ENCODE measurements at places on chromosomes 11 and 22.

- DNase-seq = no peak
These were observed 1.5 kb downstream of the SERPINH1 start for GRCh38 chr11:75563501-75563977.

GRCh38 chr22:22684580-22685561, 40.5 kb downstream of the GGTLC2 start:
- DNase-seq = no peak

GRCh38 chr11:8720352-8720751, 37.8 kb downstream of the RPL27A start:
- no peak for DNase-seq

DNA sequence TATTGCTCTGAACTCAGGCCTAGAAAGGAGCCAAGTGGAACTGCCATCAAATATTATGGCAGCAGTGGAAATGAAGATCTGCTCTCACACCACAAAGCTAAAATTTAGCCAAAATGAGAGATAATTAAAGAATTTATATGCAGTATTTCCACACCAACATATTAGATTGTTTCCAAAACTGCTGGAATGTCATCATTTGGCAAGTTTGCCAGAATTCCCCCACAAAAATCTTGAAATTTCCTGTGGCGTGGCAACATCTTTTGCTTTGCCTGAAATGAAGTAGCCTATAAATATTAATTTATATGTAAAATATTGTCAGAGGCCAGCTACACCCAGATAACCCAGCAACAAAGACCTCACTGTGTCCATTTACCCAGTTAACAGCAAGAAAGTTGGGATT, 13.8 kb downstream of the C11orf71 start:
- DNase-seq = no peak

DNA sequence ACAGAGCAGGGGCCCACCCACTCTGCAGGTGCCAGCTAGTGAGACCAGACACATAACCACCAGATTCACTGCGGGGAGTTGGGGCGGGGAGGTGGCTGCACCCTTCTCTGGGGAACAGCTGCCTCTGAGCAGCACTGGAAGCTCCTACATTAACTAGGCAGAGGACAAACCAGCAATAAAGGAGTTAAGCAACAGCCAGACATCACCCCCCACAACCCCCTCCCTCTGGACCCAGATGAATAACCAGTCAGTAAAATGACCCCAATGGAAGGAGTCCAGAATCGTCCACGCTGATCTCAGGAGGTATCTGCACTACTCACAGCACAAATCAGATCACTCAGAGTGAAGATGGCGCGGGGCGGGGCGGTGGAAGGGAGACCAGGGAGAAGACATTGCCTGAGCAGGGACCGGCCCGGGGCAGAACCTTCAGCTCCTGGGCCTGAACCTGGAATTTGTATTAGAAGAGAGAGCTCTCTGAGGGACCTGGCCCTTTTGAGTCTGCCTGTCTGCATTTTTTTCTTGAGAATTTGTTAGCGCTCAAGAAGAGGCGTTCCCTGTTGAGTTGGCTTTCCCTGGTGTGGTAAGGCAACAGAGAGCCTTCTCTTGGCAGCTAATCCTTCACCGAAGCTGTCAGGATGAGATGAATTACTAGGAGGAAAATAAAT, 125.5 kb upstream of the NCAM1 start:
- DNase-seq = no peak

DNA sequence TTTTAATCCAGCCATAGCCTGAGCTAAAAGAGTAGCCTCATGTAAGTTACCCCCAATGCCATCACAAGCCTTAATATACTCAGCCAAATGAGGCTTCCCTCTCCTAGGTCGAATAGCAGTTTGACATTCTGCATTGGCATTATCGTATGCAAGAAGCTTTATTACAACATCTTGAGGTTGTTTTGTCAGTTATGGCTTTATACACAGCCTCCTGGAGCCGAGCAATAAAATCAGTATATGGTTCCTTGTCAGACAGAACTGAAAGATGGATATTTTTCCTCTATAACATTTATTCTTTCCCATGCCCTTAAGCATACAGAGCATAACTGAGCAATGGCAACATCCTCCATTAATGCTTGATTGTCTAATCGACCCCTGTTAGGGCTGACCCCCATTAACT, 5.4 kb upstream of the DNAJB13 start:
- DNase-seq = no peak

DNA sequence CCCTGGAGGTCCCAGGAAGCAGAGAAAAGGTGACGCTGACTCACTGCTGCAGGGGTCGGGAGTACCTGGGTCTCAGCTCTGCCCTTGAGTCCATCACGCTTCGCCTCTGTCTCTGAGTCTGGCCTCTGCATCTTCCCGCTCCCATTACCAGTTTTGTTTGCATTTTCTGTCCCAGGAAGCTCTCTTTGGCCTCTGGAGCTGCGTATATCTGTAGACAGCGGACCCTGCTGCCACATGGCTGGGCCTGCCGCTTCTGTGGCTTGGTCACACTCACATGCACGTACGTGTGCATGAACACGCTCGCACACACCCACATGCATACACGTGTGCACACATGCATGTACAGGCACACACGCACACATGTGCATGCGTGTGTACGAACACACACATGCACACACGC, 20.8 kb upstream of the APOBEC3A start:
- DNase-seq = no peak

DNA sequence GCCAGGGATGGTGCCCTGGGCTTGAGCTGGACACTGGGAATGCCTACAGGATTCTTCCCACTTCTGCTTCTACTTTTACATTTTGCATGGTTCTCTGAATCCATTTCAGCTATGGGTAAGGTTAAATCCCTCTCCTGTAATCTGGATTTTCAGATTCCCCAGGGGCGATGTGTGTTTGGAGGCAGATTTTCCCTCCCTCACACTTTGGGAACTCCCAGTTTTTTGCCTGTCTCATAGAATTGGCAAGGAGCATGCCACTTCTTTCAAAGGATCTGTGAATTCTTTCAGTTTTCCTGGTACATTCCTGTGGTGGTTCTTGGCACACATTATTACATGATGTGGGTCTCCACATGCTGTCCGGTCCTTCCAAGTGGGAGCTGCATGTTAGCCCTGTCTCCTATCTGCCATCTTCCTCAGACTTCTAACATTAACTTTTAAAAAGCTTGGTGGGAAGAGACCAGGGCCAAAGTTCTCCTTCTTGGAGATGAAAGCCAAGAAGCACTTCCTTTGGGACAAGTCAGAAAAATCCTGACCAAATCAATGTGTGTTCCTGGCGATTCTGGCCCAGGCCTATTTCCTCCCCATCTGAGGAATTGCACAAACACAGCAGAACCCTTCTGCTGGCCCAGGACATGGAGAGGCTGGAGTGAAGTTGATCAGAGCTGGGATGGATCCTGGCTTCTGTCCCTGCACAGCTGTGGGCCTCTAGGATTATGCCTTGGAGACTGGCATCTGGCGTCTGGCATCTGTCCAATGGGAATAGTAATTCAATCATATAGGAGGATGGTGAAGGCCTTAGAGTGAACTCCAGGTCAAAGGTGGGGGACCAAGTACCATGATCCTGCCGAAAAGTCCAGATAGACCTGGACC, 5.4 kb upstream of the APOL2 start:
- no peak for DNase-seq

DNA sequence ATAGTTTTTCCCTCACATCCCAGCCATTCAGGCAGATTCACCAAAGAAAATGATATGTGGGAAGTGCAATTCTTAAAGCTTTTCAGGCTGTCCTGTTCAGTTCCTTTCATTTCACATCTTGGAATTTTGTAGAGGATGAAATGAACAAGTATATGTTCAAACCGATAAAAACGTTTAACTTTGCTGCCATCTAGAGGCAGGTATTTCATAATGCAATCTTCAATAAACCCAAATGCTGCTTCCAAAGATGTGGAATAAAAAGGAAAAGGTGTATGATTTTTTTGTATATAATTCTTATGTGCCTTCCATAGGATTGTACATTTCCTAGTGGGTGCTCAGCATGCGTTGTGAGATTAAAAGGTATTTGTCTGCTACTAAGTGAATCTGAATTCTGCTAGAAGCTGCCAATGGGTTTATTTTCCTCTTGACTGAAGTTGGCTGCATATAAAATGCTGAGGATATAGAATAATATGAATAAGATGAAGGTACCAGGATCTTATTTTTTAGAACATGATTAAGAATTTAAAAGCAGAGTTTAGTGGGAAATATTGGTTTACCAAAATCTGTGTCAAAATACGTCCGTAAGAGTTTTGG, 199.3 kb downstream of the PGR start:
- DNase-seq = no peak

GRCh38 chr22:24437741-24438328, 10.4 kb downstream of the ADORA2A start:
- no peak for DNase-seq

DNA sequence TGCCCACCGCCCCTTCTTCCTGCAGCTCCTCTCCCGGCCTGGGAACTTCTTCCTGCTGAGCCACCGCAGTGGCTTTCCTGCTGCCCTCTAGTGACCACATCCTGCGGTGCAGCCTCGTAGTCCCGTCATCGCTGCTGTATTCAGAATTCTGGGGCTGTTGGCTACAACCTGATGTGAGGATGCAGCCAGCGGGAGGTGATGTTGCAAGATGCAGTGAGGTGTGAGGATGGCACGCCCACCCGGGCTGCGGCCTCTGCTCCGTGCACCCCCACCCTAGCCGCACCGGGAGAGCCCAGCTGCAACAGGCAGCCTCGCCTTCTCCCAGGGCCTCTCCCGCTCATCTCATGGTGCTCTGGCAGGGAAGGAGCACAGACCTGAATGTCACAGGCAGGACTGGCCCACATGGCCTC, 10.1 kb downstream of the CHST1 start:
- DNase-seq = peak; percentile 23

- DNase-seq = no peak
These were observed 45.4 kb downstream of the GRAMD1B start for GRCh38 chr11:123475469-123475868.

DNA sequence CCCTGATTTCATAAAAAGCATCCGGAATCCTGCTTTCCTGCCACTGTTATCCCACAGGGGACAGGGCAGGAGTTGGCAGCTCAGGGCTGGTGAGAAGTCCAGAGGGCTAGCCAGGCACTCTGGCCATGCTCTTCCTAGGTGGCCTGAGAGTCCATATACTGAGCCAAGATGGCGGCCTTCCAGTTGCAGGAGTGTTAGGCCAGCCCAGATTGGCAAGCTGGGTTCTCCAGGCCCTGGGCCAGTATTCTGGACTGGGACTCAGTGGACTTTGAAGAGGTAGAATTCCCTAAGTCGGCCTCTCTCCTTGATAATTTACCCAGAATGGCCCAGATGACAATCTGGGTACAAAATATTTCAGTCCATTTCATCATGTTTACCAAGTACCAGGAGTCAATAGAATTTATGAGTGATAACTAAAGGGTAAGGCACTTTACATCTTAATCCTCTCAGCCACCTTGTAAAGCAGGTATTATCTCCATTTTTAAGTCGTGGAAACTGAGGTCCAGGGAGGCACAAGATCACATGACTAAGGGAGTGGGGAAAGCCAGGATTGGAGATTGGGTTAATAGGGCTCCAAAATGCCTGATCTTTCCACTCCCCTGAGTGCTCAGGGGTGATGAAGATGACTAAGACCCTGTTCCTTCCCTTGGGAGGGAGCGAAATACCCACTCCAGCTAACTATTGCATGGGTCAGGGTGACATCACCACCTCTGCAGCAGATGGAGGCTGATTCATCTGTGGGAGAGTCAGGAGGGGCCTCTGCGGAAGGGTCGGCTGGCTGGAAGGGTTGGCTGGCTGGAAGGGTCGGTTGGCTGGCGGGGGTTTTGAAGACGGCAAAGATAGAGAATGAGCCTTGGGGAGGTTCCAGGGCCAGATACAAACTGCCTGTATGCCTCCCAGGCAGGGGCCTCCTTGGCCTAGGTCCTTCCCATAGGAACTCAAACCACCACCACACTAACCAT, 1.2 kb upstream of the MICALL1 start:
- no peak for DNase-seq

GRCh38 chr11:123391646-123392348, 38.3 kb upstream of the GRAMD1B start:
- DNase-seq = no peak
